CD4-positive, alpha-beta T cell (primary cell): ENCODE measurements at places on chromosomes 7 and 10. TPM values are rescaled to one million over a fixed set of nuclear protein-coding genes. Genes with fewer than 3 reads are reported as not detected.
A peak's percentile ranks its signal among the peaks of the same experiment; 100 is the strongest.

DNA sequence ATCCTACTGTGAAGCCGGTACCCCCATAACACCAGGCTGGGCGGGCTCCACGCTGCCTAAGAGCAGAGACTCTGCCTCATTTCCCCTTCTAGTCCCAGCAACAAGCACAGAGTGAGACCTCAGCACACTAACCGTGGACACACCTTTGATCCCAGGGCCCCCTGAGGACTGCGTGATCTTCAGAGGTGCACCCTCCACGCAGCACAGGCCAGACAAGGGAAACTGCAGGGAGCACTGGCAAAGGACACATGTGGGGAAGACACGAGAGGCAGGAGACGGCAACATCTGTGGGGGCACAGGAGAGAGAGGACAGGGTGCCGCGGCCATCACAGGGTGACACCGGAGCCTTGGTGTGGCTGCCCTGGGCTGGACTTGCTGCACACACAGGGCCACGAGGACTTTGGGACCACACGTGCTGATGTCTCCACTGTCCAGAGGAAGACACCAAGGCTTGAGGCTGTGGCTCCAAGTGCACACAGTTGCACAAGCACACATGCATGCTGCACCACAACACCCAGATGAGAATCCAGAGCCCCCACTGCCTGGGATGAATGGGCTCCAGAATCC lies 128.8 kb downstream of the PTPRN2 start:
- no peak for DNase-seq

DNA sequence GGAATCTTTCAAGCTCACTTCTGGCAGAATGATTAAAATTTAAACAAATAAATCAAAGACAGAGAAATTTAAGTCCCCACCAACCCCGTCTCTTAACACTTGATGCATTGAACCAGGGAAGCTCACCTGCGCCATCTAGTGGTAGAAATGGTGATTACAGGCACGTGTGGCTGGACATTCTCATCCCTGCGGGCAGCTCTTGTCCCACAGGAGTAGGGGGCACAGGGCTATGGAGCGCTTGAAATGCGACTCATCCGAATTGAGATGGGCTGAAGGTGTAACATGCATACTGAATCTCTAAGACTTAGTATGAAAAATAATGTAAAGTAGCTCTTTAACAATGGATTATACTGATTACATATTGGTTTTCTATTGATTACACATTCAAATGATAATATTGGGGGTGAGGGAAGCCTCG lies 24.8 kb upstream of the SLIT1 start:
- peak; percentile 70 for DNase-seq

DNA sequence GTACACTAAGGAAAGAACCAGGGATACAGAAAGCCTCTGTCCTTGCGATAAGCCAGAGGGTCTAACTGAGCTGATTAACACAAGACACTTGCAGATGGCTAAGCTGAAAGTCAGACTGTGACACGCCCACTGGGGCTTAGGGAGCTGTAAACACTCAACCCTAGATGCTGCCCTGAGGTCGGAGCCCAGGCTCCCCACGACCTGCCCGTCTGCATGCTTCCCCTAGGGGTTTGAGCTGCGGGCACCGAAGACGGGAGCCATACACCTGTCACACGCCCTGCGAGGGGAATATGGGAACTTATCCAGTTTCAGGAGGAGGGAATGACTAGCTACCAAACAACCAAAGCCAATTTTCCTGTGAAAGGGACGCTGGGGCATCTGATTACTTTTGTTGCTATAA lies 96.0 kb downstream of the HTR5A start:
- no peak for DNase-seq

GRCh38 chr10:68348265-68348741 lies 15.6 kb upstream of the PBLD start:
- DNase-seq: peak; percentile 27

DNA sequence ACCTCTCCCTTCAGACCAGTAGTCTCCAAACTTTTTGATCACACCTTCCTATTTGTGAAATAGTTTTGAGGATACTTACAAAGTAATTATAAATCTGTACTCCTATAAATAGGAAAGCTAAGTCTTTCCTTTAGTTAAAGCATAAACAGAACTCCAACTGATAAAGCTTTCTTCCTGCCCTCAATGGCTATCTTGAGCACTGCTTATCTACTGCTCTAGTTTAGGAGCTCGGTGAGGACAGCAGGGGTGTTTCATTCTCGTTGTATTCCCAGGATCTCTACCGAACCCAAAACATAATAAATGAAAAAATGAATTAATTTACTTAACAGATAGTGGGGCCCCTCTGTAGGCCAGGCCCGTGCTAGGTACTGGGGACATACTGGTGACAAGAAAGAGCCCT lies 17.7 kb downstream of the SORBS1 start:
- DNase-seq: no peak

- peak; percentile 69 for DNase-seq
These were observed 20.0 kb downstream of the VSIR start for GRCh38 chr10:71753091-71753959.

- no peak for DNase-seq
These were observed 757 bp upstream of the PALS2 start for GRCh38 chr7:24572393-24572996.

DNA sequence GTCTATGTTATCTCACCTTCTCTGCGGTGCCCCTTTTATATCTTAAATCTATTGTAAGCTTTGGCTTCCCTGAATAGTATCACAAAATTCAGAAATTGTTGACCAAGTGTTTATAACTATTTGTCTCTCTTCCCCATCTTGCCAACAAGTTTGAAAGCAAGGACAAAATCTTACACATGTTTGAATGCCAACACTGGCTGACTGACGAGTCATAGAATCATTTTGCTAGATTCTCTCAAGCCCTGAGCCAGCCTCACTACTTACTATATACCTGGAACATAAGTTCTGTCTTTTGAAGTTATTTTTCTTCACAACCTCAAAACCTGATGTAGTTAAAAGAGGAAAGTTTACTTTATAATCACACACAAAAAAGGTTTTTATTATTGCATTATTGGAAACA lies 700.7 kb downstream of the PHTF2 start:
- DNase-seq: no peak

GRCh38 chr7:94698275-94698674 lies 42.3 kb upstream of the SGCE start:
- no peak for DNase-seq

DNA sequence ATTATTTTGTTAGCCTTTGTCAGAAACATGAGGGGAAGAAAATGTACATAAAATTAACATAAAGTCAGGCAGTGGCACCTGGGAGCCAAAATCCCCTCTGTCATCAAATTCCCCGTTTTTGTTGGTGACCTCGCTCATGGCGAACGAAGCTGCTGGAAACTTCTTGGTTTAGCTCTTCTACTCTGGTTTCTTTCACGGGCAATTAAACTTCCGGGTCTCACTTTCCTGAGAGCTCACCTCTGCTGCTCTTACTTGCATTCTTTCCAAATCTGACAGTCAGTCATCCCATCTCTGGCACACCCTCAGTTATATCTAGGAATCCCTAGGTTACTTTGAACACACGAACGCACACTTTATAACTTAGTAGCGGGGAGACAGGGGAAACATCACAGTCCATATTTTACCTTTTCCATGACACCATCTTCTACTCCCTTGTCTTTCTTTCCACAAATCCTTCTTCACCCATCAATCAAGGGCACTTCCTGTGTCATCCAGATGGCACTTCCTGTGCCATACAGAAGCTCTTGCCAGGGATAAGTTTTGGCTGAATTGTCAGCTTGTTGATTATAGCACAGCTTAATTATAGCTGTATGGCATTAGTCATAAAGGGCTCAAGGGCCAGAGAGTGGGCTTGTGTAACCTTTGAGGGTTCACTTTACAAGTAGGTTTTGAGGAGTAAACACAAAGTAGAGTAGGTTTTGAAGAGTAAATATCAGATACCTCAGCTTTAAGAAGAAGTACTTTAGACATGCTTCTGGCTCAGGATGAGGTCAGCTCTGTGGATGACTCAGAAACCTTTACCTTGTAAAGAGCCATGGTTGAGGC lies 105.1 kb downstream of the GATA3 start:
- DNase-seq: no peak

OR2A42 gene
- total RNA-seq: not detected

DNA sequence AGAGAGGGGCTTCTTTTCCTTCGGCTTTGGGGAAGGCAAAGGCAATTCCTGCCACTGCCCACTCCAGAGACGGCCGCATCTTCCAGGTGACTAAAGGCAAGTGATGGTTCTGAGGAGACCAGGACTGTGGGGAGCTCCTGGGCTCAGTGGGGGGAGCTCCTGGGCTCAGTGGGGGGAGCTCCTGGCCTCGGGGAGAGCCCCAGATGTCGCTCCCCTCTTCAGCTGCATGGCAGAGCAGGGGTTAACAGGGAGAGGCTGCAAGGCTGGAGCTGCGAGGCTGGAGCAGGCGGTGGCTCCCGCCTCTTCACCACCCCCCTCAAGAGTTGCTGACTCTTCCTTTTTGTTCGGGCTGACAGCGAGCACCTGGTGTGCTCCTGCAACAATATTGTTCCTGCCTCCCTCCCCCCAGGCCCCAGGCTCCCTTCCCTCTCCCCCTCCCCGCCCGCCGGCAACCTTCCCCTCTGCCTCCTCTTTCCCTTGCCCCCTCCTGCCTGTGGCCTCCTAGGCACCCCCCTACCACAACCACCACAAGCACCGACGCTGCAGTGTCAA lies 56.3 kb upstream of the LBX1 start:
- DNase-seq: no peak

DNA sequence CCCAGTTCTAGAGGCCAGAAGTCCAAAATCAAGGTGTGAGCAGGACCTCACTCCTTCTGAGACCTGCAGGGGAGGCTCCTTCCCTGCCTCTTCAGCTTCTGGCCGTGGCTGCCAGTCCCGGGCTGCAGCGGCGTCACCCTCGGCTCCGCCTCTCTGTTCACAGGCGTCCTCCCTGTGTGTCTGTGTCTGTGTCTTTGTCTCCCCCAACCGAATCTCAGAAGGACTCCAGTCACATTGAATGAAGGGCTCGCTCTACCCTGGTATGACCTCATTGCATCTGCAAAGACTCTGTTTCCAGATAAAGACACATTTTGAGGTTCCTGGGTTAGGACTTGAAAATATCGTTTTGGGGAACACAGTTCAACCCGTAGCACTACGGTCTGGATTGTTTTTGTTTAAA lies 33.1 kb upstream of the GALNT11 start:
- peak; percentile 21 for DNase-seq

- no peak for DNase-seq
These were observed 3.3 kb downstream of the SLIT1 start for GRCh38 chr10:97182288-97182990.

CCDC3 gene
- total RNA-seq: 0.08 TPM

PTPN12 gene
- total RNA-seq: 11.7 TPM

- no peak for DNase-seq
These were observed 580 bp downstream of the ZNF775 start for GRCh38 chr7:150379441-150380379.

DNA sequence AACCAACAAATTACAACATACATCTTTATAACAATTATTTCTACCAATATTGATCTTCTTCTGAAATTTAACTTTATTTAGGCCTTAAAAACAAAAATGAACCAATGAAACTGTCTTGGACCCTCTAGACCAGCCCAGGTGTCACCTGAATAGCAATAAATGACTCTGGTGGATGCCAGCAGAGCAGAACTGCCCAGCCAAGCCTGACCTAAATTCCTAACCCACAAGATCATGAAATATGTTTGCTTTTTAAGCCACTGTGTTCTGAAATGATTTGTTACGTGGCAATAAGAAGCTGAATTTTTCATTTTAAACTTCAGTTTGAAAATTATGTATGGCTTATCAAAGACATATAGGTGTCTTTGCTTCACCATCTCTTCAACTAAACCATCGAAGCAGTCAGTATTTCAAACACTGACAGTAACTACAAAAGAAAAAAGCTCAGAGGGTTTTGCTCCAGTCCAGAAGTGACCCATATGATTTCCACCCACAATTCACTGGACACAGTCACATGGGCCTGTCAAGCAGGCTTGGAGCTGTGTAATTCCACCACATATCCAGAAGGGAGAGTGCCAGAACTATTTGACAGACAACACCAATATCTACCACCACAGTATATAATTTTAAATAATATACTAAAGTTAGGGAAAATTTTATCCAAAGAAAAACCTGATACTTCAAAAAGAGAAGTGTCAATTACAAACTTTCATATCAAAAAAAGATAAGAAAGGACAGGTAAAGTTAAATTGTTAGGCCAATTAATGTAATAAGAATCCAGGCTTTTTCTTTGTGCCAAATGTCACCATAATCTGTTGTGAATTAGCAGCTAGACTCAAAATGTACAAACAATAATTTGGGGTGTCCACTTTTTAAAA lies 94.5 kb downstream of the KMT2C start:
- DNase-seq: no peak

DNA sequence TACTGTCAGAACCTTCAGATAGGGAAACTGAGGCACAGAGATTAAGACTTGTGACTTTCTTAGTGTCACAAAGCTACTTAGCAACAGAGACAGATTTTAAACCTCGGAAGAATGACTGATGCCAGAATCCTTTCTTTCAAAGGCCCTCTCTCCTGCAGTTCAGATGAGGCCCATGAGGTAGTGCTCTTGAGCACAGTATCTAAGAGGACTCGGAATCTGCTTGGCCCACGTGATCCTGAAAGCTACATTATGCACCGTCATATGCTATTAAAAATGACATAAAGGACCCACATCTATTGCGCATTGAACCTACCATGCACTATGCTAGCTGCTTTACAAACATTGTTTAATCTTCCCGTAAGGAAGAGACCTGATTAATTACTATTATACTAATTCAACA lies 355.9 kb downstream of the SFMBT2 start:
- DNase-seq: no peak

CELF2 gene
- total RNA-seq: 205 TPM

DNA sequence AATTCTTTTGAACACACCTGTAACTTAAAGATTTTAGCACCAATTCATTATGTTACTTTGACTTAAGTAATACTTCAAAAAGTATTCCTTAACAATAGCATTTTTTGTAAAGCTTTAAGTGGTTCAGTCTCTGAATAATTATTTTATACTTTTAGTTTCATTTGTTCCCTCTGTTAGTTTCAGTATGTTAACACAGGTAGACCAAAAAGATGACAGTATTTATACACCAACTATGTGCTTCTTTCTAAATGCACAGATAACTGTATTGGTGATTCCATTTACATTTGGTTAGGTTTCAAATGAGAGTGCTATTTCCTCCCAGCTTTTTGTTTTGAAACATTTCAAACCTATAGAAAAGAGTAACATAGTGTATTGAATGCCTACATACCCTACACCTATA lies 14.0 kb downstream of the RALA start:
- no peak for DNase-seq

- DNase-seq: no peak
These were observed 179.9 kb upstream of the KLF14 start for GRCh38 chr7:130913639-130914553.
